ENCODE measurements at places on chromosomes 7 and 10. TPM values are rescaled to one million over a fixed set of nuclear protein-coding genes. Genes with fewer than 3 reads are reported as not detected.

The DNTT gene
- polyA plus RNA-seq, result not detected

The GRK5 gene
- 6.5 TPM for polyA plus RNA-seq

The MYO1G gene
- polyA plus RNA-seq, result 119 TPM

The MLXIPL gene
- polyA plus RNA-seq, result 0.23 TPM

The CELF2 gene
- 80.5 TPM for polyA plus RNA-seq

The HOXA4 gene
- polyA plus RNA-seq, result not detected

- no peaks in the 10 kb centered on the region for H3K27me3 ChIP-seq
- no peak for DNase-seq
- no peaks in the 10 kb centered on the region for H3K36me3 ChIP-seq
- H3K27ac ChIP-seq, result no peak overlapping the region
- H3K4me1 ChIP-seq, result peaks cover 16% of the 10 kb centered on the region
Observed at GRCh38 chr10:132257907-132258306, 49.8 kb downstream of the STK32C start.

DNA sequence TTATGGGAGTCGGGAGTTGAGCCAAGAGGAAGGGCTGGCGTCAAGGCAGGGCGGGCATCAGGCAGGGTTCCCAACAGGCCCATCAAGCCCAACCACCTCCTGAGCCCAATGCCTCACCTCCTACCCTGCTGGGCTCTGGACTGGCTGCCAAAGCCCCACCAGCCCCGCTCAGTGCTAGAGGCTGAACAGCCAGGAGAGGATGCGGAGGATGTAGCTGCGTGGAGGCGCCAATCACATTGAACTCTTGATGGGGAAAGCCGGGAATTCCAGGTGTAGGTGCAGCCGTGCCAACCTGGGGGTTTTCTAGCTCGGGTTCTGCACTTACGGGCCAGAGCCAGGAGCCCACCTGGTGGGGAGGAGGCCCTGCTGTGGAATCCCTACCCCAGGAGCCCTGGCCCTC lies 12.9 kb downstream of the ATP5MF start:
- H3K36me3 ChIP-seq, result peaks cover 98% of the 10 kb centered on the region

DNA sequence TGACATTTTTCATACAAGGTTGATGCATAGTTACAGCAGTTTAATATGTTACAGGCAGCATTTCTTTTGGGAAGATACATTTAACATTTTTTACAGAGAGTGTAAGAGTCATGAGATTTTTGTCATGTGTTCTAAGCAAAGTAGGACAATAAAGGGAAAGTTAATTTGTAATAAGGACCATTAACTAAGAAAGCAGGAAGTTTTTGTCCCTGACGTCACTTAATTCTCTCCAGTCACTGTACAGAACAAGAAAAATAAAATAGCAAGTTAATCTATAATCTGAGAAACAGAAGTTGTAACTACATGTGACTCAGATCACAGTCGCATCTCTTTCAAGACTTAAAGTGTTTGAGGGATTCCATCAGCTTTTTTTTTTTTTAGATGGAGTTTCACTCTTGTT lies 49.5 kb upstream of the CAPZA2 start:
- peaks cover 12% of the 10 kb centered on the region for H3K4me1 ChIP-seq
- H3K4me3 ChIP-seq, result no peak overlapping the region
- no peaks in the 10 kb centered on the region for H3K27me3 ChIP-seq
- peak; percentile 26 for DNase-seq
- peak overlapping the region; percentile 1 for H3K27ac ChIP-seq

DNA sequence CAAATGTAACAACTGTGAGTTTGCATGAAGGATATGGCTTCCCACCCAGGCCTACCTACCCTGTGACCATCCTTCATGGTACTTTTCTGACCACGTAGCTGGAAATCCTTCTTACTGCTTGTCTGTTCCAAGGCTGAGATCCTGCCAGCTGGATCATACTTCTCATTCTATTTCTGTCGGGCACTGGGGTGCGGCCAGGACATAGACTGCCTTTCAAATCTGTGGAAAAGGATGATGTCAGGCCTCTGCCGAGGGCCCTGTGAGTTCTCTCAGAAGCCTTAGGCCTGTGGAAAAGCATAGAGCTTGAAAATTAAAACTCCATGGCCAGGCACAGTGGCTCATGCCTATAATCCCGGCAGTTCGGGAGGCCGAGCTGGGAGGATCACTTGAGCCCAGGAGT lies 10.0 kb downstream of the VWC2 start:
- no peak overlapping the region for H3K27ac ChIP-seq
- no peak overlapping the region for H3K4me3 ChIP-seq
- no peak for DNase-seq

DNA sequence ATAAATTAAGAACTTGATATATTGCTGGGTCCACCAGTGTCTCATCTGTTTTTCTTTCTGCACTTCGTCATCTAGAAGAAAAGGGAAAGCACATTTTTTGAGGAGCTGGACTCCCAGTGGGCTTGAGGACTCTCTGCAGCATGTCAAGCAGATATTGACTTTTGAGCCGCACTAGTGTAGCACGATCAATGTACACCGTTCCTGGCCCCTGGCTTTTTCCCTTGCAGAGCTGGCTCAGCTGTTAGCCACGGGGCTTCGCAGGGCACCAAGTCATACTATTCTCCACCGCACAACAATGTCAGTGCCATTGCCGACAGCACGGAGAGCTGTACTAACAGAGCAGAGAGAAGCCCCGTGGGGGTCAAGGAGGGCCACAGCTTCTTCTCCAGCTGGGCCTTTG lies 235.4 kb upstream of the HABP2 start:
- H3K4me1 ChIP-seq, result peaks cover 41% of the 10 kb centered on the region
- H3K27me3 ChIP-seq, result no peaks in the 10 kb centered on the region
- no peak overlapping the region for H3K4me3 ChIP-seq
- no peak for DNase-seq
- no peak overlapping the region for H3K27ac ChIP-seq
- no peaks in the 10 kb centered on the region for H3K36me3 ChIP-seq

DNA sequence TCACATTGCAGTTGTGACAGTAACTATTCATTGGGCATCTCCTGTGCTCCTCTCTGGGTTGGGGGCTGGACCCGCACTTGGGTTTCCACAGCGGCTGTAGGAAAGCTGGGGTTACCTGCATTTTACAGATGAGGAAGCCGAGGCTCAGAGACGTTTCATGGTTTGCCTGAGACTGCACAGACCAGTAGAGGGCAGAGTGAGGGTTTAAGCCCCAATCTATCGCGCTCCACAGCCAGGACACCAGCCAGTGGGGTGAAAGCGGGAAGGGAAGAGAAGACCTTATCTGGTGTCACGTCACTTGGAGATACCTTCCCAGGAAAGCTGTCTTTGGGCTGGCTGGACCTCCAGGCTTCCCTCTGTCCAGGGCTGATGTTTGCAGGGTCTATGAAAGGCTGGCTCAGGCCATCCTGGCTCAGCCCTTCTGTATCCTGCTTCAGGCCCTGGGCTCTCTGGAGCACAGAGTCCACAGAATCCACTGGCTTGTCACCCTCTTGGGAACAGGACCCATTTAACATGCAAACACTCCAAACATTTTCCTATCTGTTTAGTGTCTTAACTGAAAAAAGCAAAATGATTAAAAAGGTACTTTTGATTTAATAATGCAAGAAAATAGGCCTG lies 167.7 kb downstream of the EMX2 start:
- no peaks in the 10 kb centered on the region for H3K27me3 ChIP-seq
- H3K36me3 ChIP-seq, result no peaks in the 10 kb centered on the region
- no peaks in the 10 kb centered on the region for H3K4me1 ChIP-seq
- no peak overlapping the region for H3K27ac ChIP-seq

DNA sequence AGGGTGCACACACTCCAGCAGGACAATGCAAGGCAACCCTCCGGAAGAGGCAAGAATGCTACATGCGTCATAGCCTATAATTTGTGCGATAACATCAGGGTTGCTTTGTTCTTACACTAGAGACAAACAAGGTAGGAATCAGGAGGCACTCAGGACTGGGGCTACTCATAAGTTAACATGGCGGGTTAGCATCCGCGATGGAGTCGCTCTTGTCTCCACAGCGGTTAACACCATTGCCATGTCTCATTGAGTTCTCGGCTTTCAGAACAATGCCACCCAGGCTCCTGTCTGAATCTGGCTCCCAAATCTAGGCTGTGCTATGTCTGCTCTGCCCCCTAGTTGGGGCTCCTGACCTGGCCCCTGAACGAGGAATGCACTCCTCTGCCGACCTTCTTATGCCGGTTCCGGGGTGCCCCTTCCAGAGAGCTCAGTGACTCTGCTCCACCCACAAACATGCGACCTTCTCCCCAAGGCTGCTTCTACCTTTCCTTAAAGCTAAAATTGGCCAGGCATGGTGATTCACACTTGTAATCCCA lies 24.9 kb upstream of the SLF2 start:
- H3K36me3 ChIP-seq, result no peaks in the 10 kb centered on the region
- no peak overlapping the region for H3K27ac ChIP-seq
- DNase-seq, result no peak
- H3K4me1 ChIP-seq, result no peaks in the 10 kb centered on the region
- no peak overlapping the region for H3K4me3 ChIP-seq
- H3K27me3 ChIP-seq, result peaks cover 19% of the 10 kb centered on the region

GRCh38 chr7:139744768-139745677 lies 32.8 kb downstream of the HIPK2 start:
- peaks cover 21% of the 10 kb centered on the region for H3K36me3 ChIP-seq
- DNase-seq, result peak; percentile 49
- H3K27me3 ChIP-seq, result no peaks in the 10 kb centered on the region

DNA sequence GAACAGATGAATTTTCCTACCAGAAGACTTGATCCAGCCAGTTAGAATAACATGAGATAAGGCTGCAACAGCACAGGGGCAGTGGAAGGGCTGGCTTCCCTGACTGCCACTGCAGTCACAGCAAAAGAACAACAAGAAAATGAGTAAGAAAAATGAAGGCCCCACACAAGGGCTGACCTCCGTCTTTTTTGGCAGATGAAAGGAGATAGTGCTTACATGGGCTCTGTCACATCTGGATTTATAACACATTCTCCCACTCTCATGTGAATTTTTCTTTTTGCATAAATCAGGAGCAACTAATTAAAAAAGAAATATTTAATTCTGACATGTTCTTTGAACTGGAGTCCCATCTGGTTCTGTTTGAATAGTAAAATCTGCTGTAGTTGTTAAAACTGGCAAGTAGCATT lies 99.6 kb downstream of the NRP1 start:
- no peak for DNase-seq
- no peak overlapping the region for H3K4me3 ChIP-seq
- H3K27ac ChIP-seq, result no peak overlapping the region
- no peaks in the 10 kb centered on the region for H3K36me3 ChIP-seq

- H3K4me1 ChIP-seq, result no peaks in the 10 kb centered on the region
- no peak for DNase-seq
- H3K36me3 ChIP-seq, result no peaks in the 10 kb centered on the region
- H3K4me3 ChIP-seq, result no peak overlapping the region
- no peak overlapping the region for H3K27ac ChIP-seq
Observed at GRCh38 chr7:19080093-19080492, 37.3 kb downstream of the TWIST1 start.

GRCh38 chr10:74335501-74335900 lies 184.5 kb downstream of the ADK start:
- H3K27ac ChIP-seq, result no peak overlapping the region
- peaks cover 14% of the 10 kb centered on the region for H3K4me1 ChIP-seq
- H3K4me3 ChIP-seq, result no peak overlapping the region
- DNase-seq, result peak; percentile 23

DNA sequence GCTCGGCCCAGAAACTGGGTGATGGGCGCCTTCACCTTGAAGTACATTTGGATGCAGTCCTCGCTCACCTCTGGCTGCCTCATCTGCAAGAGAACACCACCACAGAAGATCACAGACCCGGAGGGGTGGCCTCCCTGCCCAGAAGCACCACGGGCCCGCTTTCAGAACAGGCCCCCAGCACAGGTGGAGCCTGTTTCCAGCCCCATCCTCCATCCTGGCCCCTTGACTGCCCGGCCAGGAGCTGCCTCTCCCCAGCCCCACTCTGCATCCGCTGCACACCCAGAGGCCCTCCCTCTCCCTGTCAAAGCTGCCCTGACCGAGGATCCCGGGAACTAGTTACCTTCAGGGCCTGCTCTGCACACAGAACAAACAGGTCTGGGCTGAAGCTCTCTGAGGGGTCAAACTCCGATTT lies 724 bp downstream of the CFAP46 start:
- no peak overlapping the region for H3K27ac ChIP-seq
- no peaks in the 10 kb centered on the region for H3K36me3 ChIP-seq
- H3K4me3 ChIP-seq, result no peak overlapping the region
- H3K27me3 ChIP-seq, result peaks cover 49% of the 10 kb centered on the region

GRCh38 chr10:120422457-120422856 lies 34.6 kb upstream of the PLPP4 start:
- H3K4me1 ChIP-seq, result no peaks in the 10 kb centered on the region
- no peak overlapping the region for H3K27ac ChIP-seq
- no peak overlapping the region for H3K4me3 ChIP-seq
- no peaks in the 10 kb centered on the region for H3K36me3 ChIP-seq
- no peak for DNase-seq

- no peak overlapping the region for H3K4me3 ChIP-seq
- H3K27ac ChIP-seq, result peak overlapping the region; percentile 98
- peak; percentile 37 for DNase-seq
Observed at GRCh38 chr10:61992059-61992460, 90.6 kb downstream of the ARID5B start.

GRCh38 chr7:20661884-20662283 lies 46.4 kb downstream of the ABCB5 start:
- no peaks in the 10 kb centered on the region for H3K36me3 ChIP-seq
- no peaks in the 10 kb centered on the region for H3K27me3 ChIP-seq
- no peak overlapping the region for H3K27ac ChIP-seq
- DNase-seq, result no peak
- H3K4me1 ChIP-seq, result no peaks in the 10 kb centered on the region
- no peak overlapping the region for H3K4me3 ChIP-seq

DNA sequence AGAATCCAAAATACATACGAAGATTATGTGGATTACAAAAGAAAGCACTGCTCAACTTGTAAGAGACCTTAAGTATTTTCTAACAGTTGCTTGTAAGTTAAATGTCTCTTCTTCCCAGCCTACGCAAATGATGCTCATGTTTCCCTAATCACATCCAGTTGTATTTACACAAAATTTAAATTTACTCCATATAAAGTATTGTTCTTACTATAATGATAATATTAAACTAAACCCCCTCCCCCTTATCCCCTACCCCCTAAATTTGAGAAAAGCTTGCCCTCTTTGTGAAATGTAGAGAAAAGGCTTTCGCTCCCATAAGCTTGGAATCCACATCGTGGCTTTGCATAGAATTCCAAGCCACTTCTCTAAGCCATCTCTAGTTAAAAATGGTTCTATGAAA lies 29.4 kb downstream of the ANKMY2 start:
- DNase-seq, result no peak
- H3K4me1 ChIP-seq, result no peaks in the 10 kb centered on the region
- no peak overlapping the region for H3K27ac ChIP-seq
- H3K4me3 ChIP-seq, result no peak overlapping the region
- no peaks in the 10 kb centered on the region for H3K27me3 ChIP-seq

- H3K36me3 ChIP-seq, result no peaks in the 10 kb centered on the region
- no peak overlapping the region for H3K27ac ChIP-seq
- no peaks in the 10 kb centered on the region for H3K27me3 ChIP-seq
- no peak overlapping the region for H3K4me3 ChIP-seq
- no peak for DNase-seq
Observed at GRCh38 chr7:33339074-33339790, 209.9 kb downstream of the BBS9 start.
